ENCODE measurements at places on chromosomes 1 and 21.

DNA sequence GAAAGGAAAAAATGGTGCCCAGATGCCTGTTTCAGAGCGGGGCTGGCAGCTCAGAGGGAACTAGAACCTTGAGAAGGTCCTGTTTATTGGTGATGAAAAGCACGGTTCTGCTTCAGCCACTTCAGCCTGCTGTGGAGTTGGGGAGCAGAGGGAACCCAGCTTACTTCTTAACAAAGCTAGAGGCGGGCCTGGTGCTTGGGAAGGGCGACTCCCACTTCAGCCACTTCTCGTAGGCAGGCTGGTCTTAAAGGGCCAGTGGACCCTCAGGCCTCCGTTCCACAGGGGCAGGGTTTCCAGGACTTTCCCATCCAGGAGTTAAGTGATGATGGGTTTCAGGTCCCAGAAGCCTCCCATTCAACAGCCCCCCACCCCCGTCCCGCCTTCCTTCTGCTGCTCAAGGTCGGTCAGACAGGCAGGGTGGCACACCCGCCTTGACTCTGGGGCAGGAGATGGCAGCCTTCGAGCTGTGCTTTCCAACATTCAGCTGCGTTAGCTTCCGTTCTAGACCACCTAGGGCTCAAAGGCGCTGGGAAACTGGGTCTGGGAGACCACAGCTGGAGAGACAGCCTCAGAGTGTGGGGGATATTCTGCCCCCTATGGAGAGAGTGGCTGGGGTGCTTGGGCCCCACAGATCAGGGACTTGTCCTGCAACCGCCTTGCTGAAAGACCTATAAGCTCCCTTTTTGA lies 3.4 kb downstream of the RUNX3 start:
- DNase-seq: no peak

DNA sequence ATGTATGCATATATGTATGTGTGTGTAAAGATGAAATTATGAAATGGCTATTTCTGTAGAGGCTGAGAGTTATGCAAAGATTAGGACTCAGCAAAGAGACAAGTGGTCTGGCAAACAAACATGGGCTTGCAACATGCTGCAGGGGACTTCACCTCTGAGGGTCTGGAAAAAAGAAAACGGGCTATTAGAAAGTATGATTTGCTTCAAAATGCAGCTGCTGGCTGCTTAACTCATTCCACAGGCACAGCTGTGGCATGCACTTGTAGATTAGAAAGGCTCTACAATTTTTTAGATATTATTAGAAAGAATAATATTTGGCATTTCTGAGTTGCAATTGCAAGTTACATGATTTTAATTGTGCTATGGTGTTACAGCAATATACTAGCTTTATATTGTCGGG lies 90.4 kb downstream of the ADAMTS1 start:
- no peak for DNase-seq

DNA sequence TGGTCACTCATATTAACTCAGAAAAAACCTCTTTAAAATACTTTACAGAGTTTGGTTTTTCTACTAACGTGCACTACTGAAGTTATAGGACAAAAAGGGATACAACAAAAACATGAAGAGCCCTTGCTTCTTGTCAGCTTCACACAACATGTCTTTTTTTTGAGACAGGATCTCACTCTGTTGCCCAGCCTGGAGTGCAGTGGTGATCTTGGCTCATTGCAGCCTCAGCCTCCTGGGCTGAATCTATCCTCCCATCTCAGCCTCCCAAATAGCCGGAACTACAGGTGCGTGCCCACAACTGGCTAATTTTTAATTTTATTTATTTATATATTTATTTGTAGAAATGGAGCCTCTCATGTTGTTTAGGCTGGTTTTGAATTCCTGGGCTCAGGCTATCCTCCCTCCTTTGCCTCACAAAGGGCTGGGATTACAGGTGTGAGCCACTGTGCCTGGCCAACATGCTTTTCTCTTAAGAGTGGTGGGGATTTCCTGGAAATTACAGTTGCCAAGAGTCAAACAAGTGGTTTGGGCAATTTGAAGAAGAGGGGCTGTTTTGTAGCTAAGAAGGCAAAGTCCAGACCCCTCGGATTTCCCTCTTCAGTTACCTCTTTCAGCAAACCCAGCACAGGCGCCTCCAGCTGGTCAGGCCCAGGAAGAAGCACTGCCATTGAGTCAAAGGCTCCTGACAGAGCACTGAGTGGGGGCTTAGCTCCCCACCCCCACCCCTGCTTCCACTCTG lies 6.4 kb upstream of the SMPDL3B start:
- DNase-seq: no peak

- DNase-seq: no peak
Observed at GRCh38 chr1:27133158-27133557, 21.8 kb downstream of the SLC9A1 start.

GRCh38 chr1:145707183-145707867 lies at the start of gene PDZK1:
Gene PDZK1, minus strand, starts transcription at chr1:145707368. Its CDS starts 19,347 bp downstream, at chr1:145688021.
- peak; percentile 86 for DNase-seq

GRCh38 chr1:59360729-59361128 lies 63.8 kb downstream of the FGGY start:
- no peak for DNase-seq

DNA sequence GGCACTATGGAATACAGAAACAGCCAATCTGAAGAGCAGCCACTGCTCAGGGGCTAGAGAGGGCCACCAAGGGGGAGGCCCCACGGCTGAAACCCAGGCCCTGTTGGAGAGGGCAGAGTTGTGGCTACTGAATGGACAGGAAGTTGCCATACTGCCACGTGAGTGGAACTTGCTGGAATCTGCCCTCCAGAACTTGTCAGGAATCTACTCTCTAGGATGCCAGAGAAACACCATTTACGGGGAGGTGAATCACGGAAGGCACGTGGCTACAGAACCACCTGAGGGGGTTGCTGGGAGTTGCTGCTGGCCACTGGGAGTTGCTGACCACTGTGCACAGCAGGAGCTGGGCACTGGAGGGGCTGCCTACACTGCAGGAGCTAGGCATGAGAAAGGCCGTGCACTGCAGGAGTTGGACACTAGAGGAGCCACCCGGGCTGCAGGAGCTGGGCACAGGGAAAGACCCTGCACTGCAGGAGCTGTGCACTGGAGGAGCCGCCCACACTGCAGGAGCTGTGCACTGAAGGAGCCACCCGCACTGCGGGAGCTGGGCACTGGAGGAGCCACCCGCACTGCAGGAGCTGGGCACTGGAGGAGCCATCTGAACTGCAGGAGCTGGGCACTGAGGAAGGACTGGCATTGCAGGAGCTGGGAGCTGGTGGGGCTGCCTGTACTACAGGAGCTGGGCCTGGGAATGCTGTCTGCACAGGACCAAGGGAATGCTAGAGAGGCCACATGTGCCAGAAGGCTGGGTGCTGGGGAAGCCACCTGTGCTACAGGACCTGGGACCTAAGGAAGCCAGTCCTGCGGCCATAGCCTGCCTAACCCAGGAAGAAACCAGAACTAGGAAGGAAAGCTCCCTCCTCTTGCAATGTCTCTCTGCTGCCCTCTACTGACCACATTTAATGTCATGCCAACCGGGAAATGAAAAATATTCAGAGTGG lies 343.4 kb downstream of the MATN1 start:
- DNase-seq: peak; percentile 72

- DNase-seq: no peak
Observed at GRCh38 chr1:84862810-84863251, 30.2 kb downstream of the LPAR3 start.

GRCh38 chr21:33971492-33972013 lies 55.9 kb upstream of the ATP5PO start:
- peak; percentile 92 for DNase-seq

DNA sequence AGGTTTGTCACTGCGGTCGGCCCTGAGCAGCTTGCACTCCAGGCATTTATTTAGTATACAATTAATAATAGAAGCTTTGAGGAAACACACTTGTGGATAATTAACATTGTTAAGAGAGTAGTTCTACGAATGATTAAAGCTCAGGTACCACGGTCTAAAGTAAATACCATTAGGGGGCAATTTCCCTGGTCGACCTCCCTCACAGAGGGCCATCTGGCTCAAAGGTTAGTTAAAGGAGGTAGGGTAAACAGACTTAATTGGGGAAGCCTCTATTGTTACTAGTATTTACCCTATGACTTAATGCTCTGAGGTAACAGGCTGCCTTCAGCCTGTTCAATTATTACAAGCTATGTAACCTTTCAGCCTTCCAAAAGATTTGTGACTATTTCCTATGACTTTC lies 122.3 kb upstream of the SLC44A3 start:
- DNase-seq: no peak

DNA sequence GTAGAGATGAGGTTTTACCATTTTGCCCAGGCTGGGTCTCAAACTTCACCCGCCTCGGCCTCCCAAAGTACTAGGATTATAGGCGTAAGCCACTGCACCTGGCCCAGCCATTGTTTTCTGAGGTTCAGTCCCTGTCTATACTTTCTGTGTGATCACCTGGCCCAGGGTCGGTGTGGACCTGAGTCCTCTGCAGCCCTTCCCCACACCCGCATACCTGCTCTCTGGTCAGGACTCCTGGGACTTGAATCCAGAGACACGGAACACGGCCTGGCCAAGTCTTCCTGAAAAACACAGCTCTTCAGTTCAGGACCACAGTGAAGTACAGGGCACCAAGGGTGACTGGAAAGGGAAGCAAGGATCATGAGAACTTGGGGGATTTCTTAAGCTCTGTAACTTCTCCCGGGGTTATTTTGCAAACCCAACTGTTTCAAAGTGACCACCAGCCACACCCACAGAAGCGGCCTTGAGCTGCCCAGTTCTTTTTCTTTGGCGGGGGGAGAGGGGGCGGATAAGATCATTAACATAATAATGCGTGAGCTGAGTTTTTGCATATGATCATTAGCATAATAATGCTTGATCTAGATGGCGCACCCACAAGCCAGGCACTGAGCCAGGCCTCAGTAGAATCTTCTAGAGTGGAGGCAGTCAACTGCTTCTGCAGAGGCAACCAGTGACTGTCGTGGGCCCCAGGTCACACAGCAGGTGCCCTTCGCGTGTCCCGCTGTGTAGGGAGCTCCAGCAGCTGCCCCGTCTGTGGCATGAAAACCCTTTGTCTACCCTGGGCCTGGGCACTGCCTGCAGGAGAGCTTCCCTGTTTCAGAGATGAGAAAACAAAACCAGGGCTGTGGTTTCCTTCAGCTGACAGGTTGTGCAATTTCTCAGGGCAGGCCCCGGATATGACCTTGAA lies 1.7 kb upstream of the NADK start:
- DNase-seq: no peak

- DNase-seq: no peak
Observed at GRCh38 chr1:101250222-101250621, 13.4 kb downstream of the S1PR1 start.

GRCh38 chr21:25518491-25518911 lies 88.8 kb downstream of the MRPL39 start:
- DNase-seq: no peak

DNA sequence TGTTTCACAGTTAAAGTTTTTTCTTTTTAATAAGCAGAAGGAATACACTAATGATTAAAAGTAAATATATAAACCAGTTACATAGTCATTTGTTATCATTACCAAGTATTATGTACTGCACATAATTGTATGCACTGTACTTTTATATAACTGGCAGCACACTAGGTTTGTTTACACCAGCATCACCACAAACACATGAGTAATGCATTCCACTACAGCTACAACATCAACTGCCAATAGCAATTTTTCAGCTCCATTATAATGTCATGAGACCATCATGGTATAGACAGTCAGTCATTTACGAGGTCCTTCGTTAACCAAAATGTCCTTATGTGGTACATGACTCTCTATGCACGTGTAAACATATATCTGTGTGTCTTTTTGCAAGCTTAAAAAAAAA lies 35.2 kb downstream of the SCYL3 start:
- peak; percentile 19 for DNase-seq

DNA sequence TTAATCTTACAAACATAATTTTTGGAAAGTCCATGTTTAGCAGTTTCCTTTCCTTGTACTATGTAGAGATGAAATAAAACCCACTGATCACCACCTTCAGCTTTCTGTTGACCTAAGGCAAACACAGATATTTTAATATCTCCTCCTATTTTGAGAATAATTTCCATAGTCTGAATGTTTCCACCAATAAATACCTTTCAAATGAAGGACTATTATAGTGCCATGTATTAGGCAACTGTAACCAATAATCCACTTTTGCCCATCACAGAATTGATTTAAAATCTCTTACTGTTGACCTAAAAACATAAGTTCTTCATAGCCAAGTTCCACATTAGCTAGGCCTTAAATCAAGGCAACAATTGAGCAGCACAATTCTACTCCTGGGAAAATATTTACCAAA lies 1.8 kb downstream of the CDC42BPA start:
- DNase-seq: peak; percentile 7

DNA sequence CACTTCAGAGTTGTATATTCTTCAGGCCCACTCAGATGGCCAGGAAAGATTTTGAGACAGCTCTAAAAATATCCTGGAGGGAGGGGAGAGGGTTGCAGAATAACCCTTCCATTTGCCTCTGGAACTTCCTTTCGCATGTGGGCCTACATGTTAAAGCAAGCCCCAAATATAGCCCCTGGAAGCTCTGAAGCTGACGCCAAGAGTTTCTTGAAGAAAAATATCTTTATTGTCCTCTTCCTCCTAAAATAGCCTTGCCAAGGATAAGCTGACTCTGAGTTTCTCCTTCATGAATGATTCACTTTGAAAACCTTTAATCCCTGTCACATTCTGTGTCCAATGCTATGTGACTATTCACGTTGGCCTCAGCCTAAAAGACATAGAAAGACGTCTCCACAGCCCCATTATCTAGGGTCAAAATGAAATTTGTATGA lies 6.4 kb downstream of the C1orf116 start:
- no peak for DNase-seq

GRCh38 chr1:44289530-44289929 lies 65.5 kb downstream of the ERI3 start:
- DNase-seq: no peak

DNA sequence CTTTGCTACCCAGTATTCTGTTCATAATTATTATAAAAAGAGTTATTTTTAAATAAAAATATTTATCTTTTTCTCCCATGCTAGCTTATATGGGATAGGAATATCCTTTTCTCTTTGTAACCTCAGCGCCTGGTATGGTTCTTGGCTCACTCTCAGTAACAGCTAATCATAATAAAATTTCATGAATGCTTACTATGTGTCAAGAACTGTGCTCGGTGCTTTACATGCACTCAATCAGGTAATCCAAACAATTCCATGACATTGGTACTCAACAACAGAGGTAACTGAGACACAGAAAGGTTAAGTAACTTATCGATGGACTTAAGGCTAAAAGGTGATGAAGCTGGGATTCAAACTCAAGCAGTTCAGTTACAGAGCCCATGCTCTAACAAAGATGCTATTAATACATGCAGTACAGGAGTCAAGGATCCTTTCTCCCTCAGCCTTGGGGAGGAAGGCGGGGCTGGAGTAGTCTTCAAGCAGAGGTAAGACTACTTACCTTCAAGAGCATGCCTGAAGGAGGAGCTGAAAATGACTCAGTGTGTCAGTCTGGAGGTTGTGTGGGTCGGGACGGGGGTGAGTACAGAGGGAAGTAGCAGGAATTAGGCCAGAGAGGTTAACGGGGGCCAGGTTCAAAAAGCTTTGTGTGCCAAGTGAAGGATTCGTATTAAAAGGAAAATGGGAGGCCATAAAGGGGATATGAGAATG lies 73.4 kb downstream of the PLPPR5 start:
- DNase-seq: no peak

Data from Caki2 (cell line).